ENCODE measurements at places on chromosomes 4 and X. TPM values are rescaled to one million over a fixed set of nuclear protein-coding genes. Genes with fewer than 3 reads are reported as not detected.

The EGF gene
- total RNA-seq: not detected

The FRMD7 gene
- total RNA-seq: not detected

The CCDC110 gene
- total RNA-seq: not detected

The MGST2 gene
- 10.2 TPM for total RNA-seq

The EXOC1L gene
- total RNA-seq: not detected

The RTL5 gene
- total RNA-seq: 0.14 TPM

DNA sequence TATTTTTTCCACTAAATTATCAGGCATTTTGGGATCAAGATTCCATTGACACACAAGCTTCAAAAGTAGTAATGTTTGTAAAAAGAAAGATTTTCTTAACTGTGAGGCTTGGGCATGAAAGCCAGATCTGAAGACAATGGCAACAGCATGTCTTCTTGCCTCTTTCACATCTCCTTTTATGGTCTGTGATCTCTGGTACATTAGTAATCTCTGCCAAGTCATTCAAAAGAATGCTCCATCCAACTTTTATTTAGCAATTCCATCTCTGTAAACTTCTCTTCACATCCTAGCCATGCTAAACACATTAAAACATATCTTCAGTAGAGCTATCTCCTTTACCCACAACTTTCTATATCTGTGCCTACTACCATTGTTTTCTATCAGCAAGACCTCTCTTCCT, 465.4 kb downstream of the FAT4 start:
- no peak overlapping the region for H3K4me3 ChIP-seq
- DNase-seq: no peak
- H3K27me3 ChIP-seq: no peaks in the 10 kb centered on the region
- H3K36me3 ChIP-seq: no peaks in the 10 kb centered on the region

DNA sequence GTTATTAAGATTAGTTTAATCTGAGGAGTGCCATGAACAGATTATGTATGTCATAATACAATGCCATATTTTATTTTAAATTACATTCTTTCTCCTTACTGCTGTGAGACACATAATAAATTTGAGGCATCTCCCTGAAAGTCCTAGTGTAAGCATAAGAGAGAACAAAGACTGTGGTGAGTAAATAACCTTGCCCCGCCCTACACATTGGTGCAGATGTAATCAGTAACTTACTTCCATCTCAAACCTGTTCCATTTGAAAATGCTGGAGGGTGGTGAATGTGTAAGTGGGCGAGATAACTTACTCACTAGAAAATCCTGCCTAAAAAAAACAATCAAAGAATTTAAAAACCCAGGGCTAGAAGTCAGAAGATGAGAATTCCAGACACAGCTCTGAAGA, 338.1 kb upstream of the SLIT2 start:
- no peaks in the 10 kb centered on the region for H3K27me3 ChIP-seq
- no peak overlapping the region for H3K4me3 ChIP-seq
- H3K4me1 ChIP-seq: no peaks in the 10 kb centered on the region
- no peaks in the 10 kb centered on the region for H3K36me3 ChIP-seq

- H3K4me1 ChIP-seq: peaks cover 19% of the 10 kb centered on the region
- H3K27ac ChIP-seq: peak overlapping the region; percentile 37
- peaks cover 3% of the 10 kb centered on the region for H3K36me3 ChIP-seq
- H3K4me3 ChIP-seq: peak overlapping the region; percentile 55
- peaks cover 48% of the 10 kb centered on the region for H3K27me3 ChIP-seq
Observed at GRCh38 chrX:17737710-17737985, 355 bp downstream of the SCML1 start.

DNA sequence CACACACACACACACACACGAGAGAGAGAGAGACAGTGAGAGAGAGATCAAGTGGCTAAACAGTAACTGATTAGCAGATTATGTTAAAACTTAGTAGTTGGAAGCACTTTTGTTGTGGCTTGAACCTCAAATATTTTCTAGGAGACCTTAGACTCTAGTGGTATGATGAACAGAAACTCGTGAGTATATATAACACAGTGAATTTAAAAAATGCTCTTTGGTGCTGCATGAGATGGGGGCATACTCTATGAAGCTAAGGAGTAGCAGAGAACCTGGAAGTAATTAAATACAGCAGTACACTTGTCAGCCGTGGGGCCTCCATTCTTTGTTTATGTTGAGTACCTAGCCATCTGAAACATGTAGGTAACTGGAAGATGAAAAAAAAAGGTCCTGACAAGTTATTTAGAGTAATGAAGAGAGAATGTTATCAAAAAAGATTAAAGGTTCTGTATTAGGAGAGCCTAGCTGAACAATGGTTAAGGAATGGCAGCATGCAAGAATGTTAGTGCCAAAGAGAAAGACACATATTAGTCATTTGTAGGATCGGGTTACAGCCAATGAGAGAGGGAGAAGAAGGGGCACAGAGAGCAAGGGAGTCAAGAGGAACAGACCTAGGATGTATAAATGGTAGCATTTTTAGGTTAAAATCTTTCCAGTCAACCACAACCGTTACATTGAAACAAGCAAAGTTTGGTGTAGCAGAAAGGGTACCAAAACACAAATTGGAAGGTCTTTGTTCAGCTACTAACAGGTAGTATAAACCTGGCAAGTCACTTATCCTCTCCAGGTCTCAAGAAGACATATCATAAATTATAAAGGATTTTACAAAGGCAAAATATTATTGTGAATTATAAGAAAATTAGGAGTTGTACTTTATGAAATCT, 316.7 kb upstream of the DIPK2B start:
- no peak overlapping the region for H3K27ac ChIP-seq
- no peaks in the 10 kb centered on the region for H3K36me3 ChIP-seq
- peaks cover 11% of the 10 kb centered on the region for H3K4me1 ChIP-seq
- no peak for DNase-seq

GRCh38 chr4:113406723-113407016, 354.9 kb downstream of the CAMK2D start:
- H3K4me3 ChIP-seq: no peak overlapping the region
- no peak for DNase-seq
- peaks cover 4% of the 10 kb centered on the region for H3K27me3 ChIP-seq
- no peak overlapping the region for H3K27ac ChIP-seq

DNA sequence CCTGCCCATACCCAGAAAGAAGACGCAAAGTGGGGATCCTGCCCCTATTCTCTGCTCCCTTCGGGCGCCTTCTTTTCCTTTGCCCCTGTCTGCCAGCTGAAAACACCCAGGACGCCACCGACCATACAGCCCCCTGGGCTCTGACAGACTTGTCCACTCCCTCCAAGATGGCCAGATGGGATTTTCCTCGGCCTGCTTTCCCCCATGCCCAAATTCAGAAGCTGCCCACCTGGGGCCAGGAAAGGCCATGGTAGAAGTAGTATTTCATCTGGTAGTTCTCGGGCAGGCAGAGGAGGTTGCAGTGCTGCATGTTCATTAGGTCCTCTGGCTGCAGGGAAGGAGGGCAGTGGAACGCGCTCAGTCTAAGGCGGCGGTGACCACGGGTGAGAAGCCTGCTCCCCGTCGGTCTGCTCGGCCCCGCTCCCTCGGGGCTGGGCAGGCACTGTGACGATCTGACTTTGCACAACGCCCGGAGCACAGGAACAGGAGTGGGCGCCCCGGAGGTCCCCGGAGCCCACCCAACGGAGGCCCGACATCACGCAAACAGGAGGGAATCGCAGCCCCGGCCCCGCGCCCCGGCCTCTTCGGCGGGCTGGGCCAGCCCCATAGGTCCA, 582 bp downstream of the NAA10 start:
- no peak for DNase-seq
- peaks cover 36% of the 10 kb centered on the region for H3K4me1 ChIP-seq
- H3K36me3 ChIP-seq: peaks cover 7% of the 10 kb centered on the region
- H3K4me3 ChIP-seq: peak overlapping the region; percentile 84

GRCh38 chr4:119597377-119597776, 31.2 kb downstream of the PDE5A start:
- H3K4me1 ChIP-seq: no peaks in the 10 kb centered on the region
- H3K36me3 ChIP-seq: no peaks in the 10 kb centered on the region
- H3K27me3 ChIP-seq: no peaks in the 10 kb centered on the region
- H3K4me3 ChIP-seq: no peak overlapping the region

GRCh38 chr4:83282049-83282535, 2.5 kb downstream of the COQ2 start:
- H3K4me1 ChIP-seq: peaks cover 49% of the 10 kb centered on the region
- H3K27ac ChIP-seq: no peak overlapping the region
- H3K27me3 ChIP-seq: no peaks in the 10 kb centered on the region
- H3K4me3 ChIP-seq: no peak overlapping the region
- DNase-seq: peak; percentile 69
- peaks cover 11% of the 10 kb centered on the region for H3K36me3 ChIP-seq

- no peak overlapping the region for H3K4me3 ChIP-seq
- no peak overlapping the region for H3K27ac ChIP-seq
- peaks cover 14% of the 10 kb centered on the region for H3K4me1 ChIP-seq
Observed at GRCh38 chrX:110410603-110411002, 52.0 kb downstream of the RTL9 start.

GRCh38 chr4:11402192-11402591, 26.5 kb downstream of the HS3ST1 start:
- no peaks in the 10 kb centered on the region for H3K36me3 ChIP-seq
- no peaks in the 10 kb centered on the region for H3K4me1 ChIP-seq
- H3K27me3 ChIP-seq: no peaks in the 10 kb centered on the region
- H3K27ac ChIP-seq: no peak overlapping the region
- DNase-seq: no peak

DNA sequence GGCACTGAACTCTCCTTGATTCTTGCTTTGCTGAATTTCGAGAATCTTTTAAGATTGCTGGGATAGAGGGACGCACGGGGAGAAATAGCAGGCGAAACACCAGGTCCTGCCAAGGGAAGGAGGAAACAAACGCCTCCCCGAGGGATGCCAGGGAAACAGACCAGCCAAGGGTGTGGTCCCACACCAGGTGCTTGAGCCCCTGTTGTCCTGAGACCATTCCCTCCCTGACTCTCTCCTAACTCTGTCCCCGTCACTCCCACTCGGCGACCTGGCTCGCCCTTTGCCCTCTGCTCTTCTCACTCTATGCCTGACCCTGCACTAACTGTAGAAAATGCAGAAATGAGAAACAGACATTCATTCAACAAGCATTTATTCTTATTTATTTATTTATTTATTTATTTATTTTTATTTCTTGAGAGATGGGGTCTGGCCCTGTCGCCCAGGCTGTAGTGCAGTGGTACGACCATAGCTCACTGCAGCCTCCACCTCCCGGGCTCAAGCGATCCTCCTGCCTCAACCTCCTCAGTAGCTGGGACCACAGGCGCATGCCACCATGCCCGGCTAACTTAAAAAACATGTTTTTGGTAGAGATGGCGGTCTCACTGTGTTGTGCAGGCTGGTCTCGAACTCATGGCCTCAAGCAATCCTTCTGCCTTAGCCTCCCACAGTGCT, 16.2 kb downstream of the CTAG1B start:
- peaks cover 11% of the 10 kb centered on the region for H3K27me3 ChIP-seq
- H3K4me1 ChIP-seq: peaks cover 28% of the 10 kb centered on the region
- no peak overlapping the region for H3K4me3 ChIP-seq
- no peak overlapping the region for H3K27ac ChIP-seq

GRCh38 chr4:172207886-172208285, 394.7 kb downstream of the GALNTL6 start:
- no peak for DNase-seq
- no peaks in the 10 kb centered on the region for H3K27me3 ChIP-seq
- no peaks in the 10 kb centered on the region for H3K4me1 ChIP-seq
- no peak overlapping the region for H3K4me3 ChIP-seq
- H3K27ac ChIP-seq: no peak overlapping the region

DNA sequence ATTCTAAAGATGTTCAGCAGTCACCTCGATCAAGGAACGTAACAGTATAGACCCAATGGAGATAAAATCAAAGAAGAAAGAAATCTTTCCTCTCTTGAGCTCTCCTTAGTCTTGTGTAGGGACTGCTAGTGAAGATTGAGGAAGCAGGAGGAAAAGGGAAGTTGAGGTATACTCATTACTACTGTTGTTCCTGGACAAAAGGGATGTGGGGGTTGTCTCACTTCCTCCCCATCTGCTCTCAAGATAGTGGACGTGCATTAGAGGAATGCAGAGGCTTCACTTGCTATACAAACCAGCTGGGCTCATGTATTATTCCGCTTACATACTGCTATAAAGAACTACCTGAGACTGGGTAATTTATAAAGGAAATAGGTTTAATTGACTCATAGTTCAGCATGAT, 208.9 kb upstream of the ARHGEF9 start:
- no peak overlapping the region for H3K4me3 ChIP-seq
- DNase-seq: no peak
- H3K27ac ChIP-seq: no peak overlapping the region
- no peaks in the 10 kb centered on the region for H3K4me1 ChIP-seq

DNA sequence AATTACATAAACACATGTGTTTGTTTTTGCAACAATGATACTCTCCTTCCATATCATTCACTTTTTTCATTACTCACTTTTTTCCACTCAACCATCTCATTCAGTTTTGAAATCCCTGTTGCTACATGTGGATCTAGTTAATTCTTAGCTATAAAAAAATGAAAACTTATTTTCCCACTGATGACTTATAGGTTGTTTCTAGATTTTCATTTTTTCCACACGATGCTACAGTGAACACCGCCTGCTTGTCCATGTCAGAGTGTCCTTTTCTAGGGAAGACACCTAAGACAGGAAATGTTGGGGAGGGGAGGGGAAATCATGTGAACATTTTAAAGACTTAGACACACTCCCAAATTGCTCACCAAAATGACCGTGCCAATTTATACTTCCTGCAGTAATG, 70.2 kb downstream of the SUPT20HL2 start:
- no peak overlapping the region for H3K4me3 ChIP-seq
- no peak overlapping the region for H3K27ac ChIP-seq
- no peaks in the 10 kb centered on the region for H3K4me1 ChIP-seq
- H3K27me3 ChIP-seq: peaks cover 2% of the 10 kb centered on the region
- DNase-seq: no peak
- no peaks in the 10 kb centered on the region for H3K36me3 ChIP-seq

DNA sequence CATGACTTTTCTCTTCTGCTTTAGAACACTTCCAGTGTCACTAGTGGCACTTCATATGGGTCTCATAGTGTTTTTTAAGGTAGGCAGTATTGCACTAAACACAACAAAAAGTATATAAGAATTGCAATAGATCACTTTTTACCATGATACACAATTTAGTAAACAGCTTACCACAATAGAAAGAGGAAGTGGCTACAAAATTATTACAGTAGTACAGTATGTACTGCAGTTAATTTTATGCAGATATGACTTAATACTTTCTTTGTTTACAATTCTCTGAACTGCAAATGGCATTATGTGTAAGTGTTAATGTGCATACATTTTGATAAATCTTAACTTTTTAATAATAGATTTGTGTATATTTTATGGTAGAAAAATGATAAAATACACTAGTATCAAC, 157.3 kb downstream of the RRAGB start:
- no peaks in the 10 kb centered on the region for H3K4me1 ChIP-seq
- no peak for DNase-seq
- H3K36me3 ChIP-seq: no peaks in the 10 kb centered on the region
- no peak overlapping the region for H3K27ac ChIP-seq

DNA sequence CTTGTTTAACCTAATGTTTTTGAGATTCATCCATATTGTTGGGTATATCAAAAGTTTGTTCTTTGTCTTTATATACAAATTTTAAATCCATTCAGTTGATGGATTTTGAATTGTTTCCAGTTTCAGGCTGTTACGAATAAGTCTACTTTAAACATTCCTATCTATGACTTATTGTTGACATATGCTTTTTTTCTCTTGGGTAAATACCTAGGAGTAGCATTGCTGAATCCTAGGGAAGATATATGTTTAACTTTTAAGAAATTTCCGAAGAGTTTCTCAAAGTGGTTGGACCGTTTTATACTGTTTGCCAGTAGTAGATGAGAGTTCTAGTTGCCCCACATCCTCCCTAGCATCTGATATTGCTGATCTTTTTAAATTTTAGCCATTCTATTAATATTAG, 60.9 kb upstream of the IL13RA1 start:
- peaks cover 29% of the 10 kb centered on the region for H3K36me3 ChIP-seq
- H3K4me1 ChIP-seq: no peaks in the 10 kb centered on the region
- H3K27ac ChIP-seq: no peak overlapping the region
- H3K27me3 ChIP-seq: no peaks in the 10 kb centered on the region
- DNase-seq: no peak
